CD4-positive, alpha-beta T cell treated with Interleukin-21 for 1 hour (primary cell): ENCODE measurements at places on chromosomes 1 and 21.
A peak's percentile ranks its signal among the peaks of the same experiment; 100 is the strongest.

DNA sequence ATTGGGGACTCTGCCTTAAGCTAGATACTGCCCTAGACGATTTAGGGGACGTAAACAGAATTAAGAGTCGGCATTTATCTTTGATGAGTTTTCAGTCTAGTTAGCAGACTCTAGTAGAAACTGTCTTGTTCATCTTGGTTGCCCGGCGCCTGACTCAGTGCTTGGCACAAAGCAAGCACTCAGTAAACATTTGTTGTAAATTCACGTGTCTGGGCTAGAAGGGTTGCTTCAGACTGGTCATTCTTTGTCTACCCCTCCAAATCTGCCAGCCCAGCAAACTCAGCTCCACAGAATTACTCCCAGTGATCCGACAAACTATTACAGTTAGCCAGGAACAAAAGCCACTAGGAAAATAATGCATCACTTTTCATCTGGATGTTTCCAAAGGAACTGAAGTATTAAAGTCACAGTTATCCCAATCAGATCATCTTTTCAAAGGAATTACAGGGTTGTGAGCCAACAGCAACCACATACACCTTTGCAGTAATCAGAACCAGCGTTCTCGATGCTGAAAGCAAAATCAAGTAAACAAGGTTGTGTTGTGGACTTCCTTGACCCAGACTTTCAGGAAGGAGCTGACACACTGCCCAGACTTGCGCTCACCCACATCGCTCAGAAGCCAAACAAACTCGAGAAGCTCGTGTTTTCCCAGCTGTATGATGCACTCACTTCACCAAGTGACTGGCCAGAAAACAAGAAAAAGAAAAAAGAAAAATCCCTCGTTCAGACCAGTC, 66.5 kb upstream of the GADD45A start:
- no peak for DNase-seq

- DNase-seq: no peak
Observed at GRCh38 chr1:34147301-34147700, 17.7 kb downstream of the CSMD2 start.

- DNase-seq: no peak
Observed at GRCh38 chr21:36917471-36918158, 48.9 kb downstream of the HLCS start.

GRCh38 chr1:161139766-161140165, 7.3 kb upstream of the DEDD start:
- DNase-seq: peak; percentile 67

- DNase-seq: no peak
Observed at GRCh38 chr1:156707417-156708217, 2.2 kb upstream of the CRABP2 start.

- DNase-seq: no peak
Observed at GRCh38 chr1:21097729-21098128, 79.0 kb downstream of the EIF4G3 start.

GRCh38 chr1:87115317-87115890, 201.0 kb downstream of the HS2ST1 start:
- DNase-seq: no peak
